ENCODE measurements at places on chromosomes 5 and 9.

DNA sequence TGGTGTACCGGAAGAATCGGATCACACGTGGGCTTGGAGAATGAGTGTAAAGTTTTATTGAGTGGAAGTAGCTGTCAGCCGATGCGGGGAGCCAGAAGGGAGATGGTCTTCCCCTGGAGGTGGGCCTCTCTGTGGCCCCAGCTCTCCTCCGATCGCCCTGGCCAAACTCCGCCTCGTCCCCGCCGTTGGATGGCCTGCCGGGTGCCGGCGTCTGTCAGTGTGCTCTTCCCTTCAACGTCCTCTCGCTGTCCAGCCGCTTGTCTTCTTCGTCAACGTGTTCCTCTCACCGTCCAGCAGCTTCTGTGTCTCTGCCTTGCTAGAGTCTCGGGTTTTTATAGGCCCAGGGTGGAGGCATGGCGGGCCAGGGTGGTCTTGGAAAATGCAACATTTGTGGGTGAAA, 27.6 kb upstream of the TMEM215 start:
- DNase-seq: no peak

GRCh38 chr9:21677387-21677786, 125.0 kb upstream of the MTAP start:
- no peak for DNase-seq

DNA sequence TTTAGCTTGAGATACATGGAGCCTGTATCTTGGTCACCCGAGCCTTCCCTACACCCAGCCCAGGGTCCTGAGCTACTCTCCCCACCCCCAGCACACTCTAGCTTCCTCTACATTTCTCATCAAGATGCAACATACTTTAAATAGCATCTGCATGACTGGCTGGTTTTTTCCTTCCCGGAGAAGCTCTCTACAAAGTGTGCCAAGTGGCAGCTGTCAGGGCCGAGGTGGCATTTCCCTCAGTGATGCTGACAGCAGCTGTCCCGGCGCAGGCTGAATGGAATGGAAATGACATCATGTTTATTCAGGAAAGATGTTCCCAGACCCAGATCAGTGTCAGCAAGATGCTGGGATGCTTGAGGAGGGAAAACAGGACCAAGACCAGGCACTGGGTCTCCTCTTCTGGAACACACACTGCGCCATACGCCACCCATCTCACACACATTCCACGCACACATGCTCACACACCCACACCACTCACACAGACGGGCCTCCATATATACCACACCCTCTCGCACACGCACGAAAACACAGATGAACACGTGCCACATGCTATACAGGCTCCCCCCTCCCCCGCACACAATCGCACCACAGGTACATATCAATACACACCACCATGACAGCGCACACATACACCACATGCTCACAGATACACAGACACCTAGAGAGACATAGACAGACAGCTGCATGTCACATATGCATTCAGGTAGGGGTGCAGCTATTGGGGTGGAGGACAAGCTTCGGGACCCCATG, 67.8 kb downstream of the LHX2 start:
- DNase-seq: no peak

- no peak for DNase-seq
These were observed 29.8 kb upstream of the TMEM161B start for GRCh38 chr5:88298425-88298824.

- no peak for DNase-seq
These were observed 108.3 kb downstream of the WNK2 start for GRCh38 chr9:93292288-93292615.

GRCh38 chr9:109176386-109176785, 9.3 kb upstream of the FRRS1L start:
- DNase-seq: no peak

DNA sequence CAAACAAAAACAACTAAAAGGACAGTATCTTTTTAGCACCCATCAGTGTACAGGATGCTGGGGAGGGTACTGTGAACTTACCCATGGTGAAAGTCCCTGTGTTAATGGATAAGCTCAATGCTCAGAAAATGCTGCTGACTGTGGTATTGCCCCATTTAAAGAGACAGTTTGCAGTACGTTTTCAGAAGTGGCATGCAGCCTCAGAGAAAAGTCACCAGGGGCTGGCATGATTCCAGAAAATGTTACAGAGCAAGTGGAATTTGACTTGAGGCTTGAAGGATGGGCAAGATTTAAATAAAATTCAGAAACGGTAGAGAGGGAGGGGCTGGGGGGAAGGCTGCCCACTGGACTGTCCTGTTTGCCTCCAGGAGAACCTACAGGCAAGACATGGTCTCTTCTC, 7.2 kb downstream of the S1PR3 start:
- no peak for DNase-seq

- DNase-seq: no peak
These were observed 34.7 kb downstream of the DAP start for GRCh38 chr5:10726179-10726912.

GRCh38 chr9:35864695-35865255, 5.4 kb downstream of the OR13J1 start:
- no peak for DNase-seq

All from effector CD8-positive, alpha-beta T cell (primary cell).